ENCODE measurements at places on chromosomes 7 and 10.
A peak's percentile ranks its signal among the peaks of the same experiment; 100 is the strongest.

- DNase-seq, result no peak
These were observed 109.4 kb downstream of the ADARB2 start for GRCh38 chr10:1627945-1628344.

GRCh38 chr10:130751851-130752250 is 559.7 kb downstream of the TCERG1L start:
- DNase-seq, result no peak

DNA sequence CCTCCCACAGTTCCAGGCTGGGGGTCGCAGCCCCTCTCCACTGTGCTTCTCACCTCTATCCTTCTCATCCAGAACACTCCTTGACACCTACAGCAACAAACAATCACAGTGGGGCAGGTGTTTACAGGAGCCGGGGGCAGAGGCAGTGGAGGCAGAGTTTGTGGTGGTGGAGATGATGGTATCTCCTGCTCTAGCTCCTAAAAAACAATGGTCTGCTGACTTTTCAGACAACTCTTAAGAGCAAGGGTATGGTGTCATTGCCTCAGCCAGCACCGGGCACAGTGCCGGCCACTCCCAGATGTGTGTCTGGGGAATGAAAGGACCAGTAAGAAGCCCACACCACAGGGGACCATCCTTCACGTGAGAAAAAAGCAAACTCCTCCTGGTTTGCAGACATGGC is 36.3 kb upstream of the ANTXRL start:
- no peak for DNase-seq

GRCh38 chr10:25831080-25831479 is 102.9 kb upstream of the MYO3A start:
- no peak for DNase-seq

GRCh38 chr7:45714521-45714820 is 140.3 kb downstream of the ADCY1 start:
- DNase-seq, result no peak

DNA sequence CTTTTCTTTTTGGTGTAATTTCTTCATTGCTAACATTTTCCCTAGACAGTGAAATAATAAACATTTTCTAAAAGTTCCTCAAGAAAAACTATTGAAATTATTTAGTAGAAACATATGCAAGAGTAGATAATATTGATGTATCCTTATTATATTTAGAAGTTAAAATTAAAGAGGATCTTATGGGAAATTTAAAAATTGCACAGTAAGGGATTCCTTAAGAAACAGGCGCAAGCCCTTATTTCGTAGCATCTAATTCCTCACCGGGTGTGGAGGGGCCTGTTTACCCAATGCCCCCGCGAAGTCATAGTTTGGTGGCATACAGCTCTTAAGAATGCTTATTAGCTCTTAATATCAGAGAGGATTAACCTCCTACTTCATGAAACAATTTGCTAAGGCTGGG is 467.1 kb downstream of the DNAJB6 start:
- DNase-seq, result no peak

GRCh38 chr10:6491841-6492609 is 88.1 kb downstream of the PRKCQ start:
- no peak for DNase-seq

DNA sequence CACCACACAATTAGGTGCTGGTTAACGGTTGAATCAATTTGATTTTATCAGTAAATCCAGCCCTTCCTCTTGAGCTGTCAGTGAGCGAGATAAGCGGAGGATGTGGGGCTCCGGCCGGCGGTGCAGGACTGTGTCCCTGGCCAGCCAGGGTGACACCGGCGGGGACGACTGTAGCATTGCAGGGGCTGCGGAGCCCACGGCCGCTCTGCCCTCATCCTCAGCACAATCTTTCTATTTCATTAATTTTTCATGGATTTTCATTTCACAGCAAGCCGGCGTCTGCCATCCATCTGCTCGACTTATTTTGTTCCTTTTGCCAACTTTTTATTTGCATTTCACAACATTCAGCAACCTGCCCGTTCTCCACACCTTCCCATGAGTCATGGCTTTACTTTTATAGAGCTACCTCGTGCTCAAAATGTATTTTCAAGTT is 4.7 kb downstream of the ADARB2 start:
- no peak for DNase-seq

DNA sequence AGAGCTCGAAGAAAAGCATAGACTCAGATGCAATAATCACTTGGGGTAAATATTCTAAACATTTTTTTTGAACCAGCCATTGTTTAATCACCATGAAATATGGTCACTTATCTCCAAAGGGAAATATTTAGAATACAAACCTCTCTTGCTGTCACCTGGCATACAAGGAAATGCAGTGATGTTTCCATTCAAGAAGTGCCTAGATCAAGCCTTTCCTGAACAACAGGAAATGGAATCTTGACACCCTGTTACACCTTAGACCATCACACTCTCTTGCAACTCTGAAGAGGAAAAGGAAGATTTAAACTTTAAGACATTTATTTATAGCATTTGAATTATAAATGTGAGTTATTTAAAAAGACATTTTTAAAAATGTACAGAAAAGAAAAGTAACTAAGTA is 263.0 kb upstream of the BMPER start:
- no peak for DNase-seq

DNA sequence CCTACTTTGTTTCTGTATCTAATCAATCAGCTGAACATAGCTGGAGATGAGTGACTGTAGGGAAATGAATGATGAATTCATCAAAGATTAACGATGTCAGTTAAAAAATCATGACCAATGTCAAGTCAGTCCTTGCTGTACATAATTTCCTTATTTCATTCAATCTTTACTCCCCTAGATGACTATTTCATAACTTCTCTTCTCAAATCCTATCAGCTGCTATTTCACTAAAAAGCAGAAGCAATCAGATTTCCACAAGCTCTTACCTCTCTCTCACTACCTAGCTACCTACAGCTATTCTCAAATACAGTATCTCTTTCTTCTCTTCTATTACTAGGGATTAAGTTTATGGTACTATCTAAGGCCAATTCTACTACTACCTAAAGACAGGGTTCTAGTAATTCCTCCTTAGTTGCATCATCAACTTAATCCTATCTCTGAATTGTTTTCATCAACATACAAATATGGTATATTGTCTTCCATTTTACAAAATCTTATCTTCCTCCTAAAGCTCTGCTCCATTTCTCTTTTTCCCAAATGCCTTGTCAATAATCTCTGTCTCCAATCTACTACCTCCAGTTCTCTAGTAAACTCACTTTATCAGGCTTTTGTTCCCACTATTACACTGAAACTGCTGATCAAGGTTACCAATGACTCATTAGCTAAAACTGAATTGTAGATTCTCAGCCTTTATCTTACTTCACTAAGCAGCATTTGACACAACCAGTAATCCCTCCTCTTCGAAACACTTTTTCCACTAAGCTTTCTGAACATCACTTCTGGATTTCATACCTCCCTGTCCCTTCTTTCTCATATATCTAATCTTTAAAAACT is 28.4 kb downstream of the JMJD1C start:
- peak; percentile 83 for DNase-seq

- DNase-seq, result no peak
These were observed 10.2 kb downstream of the EN2 start for GRCh38 chr7:155467846-155468784.

DNA sequence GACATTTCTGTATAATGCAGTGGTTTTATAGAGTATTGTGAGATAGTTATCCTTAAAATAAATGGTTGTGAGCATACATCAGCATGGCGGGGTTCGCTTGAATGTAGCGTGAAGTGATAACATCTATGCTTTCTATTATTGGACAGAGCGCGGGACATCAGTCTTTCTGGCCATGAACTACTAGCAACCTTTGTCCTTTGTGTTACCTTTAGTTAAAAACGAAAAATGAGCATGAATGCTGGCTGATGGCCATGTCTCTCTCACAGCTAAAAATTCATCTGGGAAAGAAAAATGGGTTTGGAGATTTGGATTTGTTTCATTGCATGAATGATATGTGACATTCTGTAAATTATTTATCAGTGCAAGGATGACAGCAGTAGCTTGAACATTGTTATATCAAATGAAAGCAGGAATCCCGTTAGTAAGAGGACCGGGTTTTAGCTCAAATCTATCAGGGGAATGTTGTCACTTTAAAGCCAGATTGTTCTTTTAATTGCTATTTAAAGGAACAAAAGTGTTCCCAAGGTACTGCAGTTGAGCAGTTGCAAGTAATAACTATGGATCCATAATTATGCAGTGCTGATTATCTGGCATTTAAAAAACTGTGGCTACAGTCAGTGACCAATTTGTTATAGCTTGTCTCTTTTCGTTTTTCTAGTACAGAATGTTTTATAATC is 131.0 kb downstream of the KAT6B start:
- no peak for DNase-seq

GRCh38 chr7:68238204-68238805 is 1241.7 kb downstream of the TYW1 start:
- DNase-seq, result no peak

- peak; percentile 91 for DNase-seq
These were observed 67.1 kb downstream of the CUBN start for GRCh38 chr10:17062493-17062892.

Data from iris pigment epithelial cell (primary cell).